Heart left ventricle (tissue), 16 donors: ENCODE measurements at places on chromosomes 3 and 15. TPM values are rescaled to one million over a fixed set of nuclear protein-coding genes. Genes with fewer than 3 reads are reported as not detected.

DNA sequence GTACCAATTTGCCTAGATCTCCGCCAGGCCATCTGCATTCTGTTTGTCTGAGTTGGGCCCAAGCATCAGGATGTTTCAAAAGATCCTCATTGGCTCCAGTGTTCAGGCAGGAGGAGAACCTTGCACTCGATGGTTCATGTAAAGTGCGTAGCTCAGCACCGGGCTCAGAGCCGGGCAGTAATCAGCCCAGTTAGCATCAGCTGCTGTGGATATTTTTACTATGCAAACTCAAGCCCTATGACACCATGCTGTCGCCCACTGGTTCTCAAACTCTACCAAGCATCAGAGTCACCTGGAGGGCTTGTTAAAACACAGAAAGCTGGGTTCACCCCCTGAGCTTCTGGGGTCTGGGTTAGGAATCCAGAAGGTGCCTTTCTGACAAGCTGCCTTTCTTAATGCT, 310.8 kb downstream of the SHQ1 start:
- DNase-seq, result no peak

DNA sequence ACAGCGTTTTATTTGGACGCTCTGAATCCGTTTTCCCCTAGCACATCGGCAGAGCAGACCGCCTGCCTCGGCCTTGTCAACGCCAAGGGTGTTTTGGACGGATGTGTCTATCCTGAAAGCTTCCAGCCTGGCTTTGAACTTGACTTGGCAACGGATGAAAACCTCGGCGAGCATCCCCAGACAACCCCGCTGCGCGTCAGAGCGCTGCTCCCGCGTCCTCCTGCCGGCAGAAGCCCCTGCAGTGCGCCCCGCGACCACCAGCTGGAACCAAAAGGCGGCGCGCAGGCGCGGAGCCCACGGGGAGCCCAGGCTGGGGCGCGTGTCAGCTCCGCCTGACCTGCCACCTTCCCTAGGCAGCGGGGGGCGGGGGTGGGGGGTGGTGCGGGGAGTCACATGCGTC, 26.2 kb upstream of the ARL8B start:
- peak; percentile 65 for DNase-seq

The KCNAB1 gene
- 2.2 TPM for total RNA-seq

The NDUFAF3 gene
- total RNA-seq, result 190 TPM

The KIF7 gene
- 2.9 TPM for total RNA-seq
